Activated CD4-positive, alpha-beta T cell treated with anti-CD3 and anti-CD28 coated beads, Interleukin-2, amount 50 U/mL, for 48 hours (primary cell): ENCODE measurements at places on chromosomes 3 and 15.

DNA sequence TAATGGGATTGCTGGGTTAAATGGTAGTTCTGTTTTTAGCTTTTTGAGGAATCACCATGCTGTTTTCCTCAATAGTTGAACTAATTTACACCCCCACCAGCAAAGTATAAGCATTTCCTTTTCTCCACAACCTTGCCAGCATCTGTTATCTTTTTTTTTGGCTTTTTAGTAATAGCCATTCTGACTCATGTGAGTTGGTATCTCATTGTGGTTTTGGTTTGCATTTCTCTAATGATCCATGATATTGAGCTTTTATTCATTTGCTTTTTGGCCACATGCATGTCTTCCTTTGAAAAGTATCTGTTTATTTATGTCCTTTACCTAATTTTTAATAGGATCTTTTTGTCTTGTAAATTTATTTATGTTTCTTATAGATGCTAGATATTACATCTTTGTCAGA lies 288.2 kb downstream of the EPHA6 start:
- DNase-seq, result no peak

DNA sequence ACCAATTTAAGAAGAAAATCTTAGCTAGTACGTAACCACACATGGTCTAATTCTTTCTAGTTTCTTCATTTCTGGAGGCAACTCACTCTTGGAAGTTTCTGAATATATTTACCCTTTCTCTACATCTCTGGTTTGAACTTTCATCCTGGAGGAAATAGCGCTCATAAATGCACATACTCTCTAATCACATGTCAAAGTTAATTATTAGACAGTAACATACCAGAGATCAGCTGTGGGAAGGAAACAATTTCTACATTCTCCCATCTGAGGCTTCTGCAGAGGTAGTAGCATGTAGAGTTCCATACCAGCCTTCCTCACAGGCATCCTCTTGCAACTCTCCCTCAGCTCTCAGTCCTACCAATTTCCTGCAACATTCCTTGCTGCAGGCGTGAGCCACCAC lies 132.5 kb downstream of the RBPMS2 start:
- DNase-seq, result no peak

DNA sequence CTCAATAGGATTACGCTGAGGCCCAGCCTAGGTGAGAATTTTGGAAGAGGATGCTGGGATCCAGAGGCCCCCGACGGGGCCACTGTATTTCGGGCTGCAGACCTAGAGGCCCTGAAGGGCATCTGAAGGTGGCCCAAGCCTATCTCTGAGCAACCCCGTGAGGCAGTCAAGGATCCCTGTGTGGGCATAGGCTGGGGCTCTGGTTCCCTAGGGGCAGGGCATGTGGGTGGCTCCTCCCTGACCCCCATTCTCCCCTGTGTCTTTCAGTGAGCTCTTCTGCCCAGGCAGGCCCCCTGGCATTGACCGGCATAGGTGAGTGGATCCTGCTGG lies 216.0 kb downstream of the SNRPN start:
- DNase-seq, result no peak

GRCh38 chr15:73781038-73781925 lies 28.1 kb upstream of the INSYN1 start:
- DNase-seq, result peak; percentile 3

DNA sequence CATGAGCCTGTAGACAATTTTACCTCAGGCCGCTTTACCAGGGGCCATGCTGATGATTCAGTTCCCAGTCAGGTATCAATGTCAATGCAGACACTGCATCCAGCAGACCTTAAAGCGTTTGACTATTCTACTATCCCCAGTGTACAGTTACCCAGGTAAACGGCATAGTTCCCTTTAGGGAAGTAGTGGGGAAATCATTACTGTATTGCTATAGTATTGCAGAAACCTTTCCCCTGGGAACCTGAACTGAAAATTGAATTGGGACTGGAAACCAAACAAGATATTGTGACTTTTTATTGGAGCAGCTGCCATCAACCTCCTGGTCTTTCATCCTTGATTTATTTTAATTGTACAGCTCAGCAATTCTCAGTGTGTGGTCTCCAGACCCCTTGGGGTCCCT lies 6.6 kb upstream of the INAFM2 start:
- DNase-seq, result no peak

- DNase-seq, result no peak
These were observed 28.1 kb downstream of the CCRL2 start for GRCh38 chr3:46435081-46435726.

DNA sequence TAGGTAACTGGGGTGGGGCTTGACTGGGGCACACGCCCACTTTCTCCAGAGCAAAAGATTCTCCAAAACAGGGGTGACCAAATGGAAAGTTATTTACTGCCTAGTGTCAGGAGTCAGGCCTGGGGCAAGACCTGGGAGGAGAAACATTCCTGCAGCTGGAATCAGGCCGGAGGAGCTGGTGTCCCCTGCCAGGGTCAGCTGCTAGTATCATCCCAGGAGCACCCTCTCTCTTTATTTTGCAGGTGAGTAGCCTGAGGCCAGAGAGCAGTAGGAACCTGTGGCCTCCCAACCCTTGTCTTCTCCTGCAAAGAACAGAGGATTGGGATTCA lies 32.9 kb downstream of the DNAJB8 start:
- DNase-seq, result no peak

GRCh38 chr15:20348900-20349773 lies 192.5 kb downstream of the GOLGA6L6 start:
- no peak for DNase-seq

DNA sequence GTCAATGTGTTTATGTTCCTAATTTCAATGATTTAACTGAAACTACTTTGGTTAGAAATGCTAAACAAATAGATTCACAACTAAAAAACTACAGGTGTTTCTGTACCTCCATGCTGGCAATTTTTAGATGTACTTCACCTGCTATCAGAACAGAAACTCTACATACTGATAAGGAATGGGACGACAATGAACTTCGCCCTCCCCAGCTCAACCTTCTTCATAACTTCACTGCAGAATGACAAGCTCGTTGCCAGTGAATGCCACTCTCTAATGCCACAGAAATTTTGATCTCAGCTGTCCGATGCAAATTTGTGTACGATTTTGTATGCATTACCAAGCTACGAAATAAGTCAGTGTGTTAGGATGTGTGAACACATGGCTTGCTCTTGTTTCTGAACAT lies 133.4 kb downstream of the FOXP1 start:
- no peak for DNase-seq

GRCh38 chr15:78301828-78302227 lies 2.4 kb upstream of the SKIC8 start:
- DNase-seq, result no peak

DNA sequence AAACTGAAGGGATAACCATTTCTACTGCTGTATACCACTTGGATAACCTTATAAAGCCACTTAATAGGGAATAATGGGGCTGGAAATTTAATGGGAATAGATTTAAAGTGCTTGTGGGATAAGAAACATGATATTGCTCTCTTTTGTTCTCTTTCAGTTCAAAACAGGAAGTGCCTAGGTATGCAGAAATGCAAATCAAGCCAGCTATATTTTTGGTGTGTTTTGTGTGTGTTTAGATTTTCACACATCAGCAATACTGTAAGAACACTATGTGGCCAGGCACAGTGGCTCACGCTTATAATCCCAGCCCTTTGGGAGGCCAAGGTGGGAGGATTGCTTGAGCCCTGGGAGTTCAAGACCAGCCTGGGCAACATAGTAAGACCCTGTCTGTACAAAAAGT lies 442.3 kb upstream of the TPRG1 start:
- no peak for DNase-seq

DNA sequence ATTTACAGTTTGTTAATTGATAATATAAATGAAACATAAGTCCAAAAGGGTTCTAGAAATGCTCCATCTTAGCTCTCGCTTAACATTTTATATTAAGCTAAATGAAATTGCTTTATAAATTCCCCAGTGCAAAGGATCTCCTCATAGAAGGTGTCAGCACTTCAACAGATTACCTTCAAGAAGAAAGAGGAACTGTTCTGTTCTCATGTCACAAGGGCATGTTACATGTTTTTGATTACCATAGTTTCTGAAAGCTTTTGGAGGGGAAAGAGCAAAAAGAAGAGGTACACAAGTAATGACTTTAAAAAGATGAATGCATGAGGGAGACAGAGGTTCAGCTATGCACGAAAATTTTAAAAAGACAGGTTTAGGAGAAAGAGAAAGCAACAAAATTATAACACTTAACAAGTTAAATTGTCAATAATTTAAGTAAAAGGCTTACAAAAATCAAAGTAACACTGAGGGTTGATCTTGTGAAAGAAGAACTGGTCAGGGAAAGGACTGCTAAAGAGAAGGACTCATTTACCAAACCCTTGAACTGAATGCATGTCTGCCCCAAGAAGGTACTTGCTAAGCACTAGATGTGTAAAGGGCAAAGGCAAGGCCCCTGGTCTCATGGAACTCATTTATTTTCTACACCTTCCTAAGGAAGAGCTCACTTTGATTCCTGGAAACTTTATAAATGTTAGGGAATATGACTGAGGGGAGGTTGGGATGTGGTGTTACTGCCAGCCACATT lies 45.1 kb downstream of the CCDC191 start:
- no peak for DNase-seq

DNA sequence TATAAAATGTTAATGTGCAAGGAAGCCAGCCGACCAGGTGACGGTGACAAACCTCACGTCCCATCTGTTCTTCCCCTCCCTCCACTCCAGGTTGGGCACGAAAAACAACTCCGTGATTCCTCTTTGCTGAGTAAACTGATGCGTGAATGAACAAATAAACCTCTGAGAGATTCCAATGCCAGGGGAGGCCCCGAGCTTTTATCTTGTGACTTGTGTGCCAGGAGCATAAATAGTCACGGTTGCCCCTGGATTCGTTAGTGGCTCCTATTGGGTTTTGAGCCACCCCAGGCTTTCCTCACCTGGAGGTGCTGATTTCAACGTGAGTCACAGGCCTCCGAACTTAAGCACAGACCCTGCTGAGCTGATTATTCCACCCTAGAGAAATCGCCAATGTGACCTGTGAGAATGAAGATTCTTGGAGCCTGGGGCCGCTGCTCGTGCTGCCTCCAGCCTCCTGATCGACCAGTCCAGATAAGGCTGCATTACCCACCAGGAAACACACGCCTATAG lies 119.2 kb downstream of the SHQ1 start:
- no peak for DNase-seq

- DNase-seq, result no peak
These were observed 25.5 kb upstream of the NUDT16 start for GRCh38 chr3:131356006-131356595.

GRCh38 chr15:39631357-39631756 lies 50.5 kb downstream of the THBS1 start:
- DNase-seq, result no peak

DNA sequence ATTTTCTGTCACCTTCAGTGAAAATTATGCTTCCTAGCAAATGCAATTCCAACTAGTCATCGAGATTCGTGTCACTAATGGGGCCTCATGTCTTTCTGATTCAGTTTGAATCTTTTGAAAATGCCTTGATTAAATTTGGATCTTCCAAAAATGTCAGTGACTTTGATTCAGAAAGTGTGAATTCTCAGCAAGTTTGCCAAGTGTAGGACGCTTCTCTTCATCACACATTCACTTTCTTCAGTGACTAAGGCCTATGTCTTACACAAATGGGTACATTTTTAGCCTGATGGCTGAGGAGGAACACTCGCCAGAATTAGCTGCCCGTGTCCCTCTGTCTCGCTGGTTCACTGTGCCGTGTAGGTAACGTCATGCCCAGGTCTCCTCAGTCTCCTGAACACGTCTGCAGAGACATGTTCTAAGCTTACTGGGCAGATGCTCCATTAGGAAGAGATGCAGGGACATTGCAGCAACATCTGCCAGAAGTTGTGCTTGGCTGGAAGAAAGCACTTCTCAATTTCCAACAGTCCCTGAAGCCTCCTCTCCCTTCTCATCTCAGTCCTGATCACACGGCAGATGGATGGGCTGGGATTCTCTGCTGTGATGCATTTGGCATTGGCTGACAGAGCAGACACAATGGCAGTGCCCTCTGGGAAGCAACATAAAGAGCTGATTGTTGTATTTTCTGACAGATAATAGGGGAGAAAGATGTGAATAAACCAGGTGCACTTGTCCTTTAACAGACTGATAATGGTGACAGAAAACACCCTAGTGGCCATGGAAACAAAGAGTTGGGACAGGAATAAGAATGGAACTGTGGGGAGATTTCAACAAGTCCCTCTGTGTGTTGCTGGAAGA lies 29.1 kb upstream of the LYZL4 start:
- DNase-seq, result no peak

DNA sequence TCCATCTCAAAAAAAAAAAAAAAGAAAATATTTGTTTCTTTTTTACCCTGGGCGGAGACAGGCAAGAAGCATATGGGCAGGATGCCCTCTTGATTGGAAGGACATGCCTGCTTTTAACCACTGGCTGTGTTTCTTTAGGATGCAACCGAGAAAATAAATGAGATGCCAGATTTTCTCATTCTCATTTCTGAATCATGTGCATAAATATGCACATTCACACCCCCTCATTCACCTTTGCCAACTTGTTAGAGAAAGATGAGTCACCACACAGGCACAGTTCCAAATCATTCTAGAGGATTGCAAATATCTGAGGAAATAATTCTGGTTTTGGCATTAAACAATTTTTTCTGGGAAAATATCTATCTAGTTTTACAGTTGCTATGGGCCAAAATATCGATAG lies 3.3 kb downstream of the LIPH start:
- no peak for DNase-seq

DNA sequence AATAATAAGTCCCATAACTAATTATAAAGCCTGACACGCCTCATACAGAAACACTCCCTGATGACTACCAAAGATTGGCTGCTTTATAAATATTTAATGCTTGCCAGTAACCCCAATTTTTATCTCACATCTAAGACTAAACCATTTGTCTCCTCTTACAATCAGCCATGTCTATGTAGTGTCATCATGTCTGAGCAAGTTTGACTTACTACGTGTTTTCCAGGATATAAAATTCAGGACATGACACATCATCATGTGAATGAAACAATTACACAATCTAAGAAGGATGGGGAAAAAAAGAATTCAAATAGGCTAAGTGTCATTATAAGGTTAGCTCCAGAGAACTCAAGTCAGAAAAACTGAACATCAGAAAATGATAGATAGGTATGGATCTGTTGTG lies 208.7 kb downstream of the MECOM start:
- no peak for DNase-seq

DNA sequence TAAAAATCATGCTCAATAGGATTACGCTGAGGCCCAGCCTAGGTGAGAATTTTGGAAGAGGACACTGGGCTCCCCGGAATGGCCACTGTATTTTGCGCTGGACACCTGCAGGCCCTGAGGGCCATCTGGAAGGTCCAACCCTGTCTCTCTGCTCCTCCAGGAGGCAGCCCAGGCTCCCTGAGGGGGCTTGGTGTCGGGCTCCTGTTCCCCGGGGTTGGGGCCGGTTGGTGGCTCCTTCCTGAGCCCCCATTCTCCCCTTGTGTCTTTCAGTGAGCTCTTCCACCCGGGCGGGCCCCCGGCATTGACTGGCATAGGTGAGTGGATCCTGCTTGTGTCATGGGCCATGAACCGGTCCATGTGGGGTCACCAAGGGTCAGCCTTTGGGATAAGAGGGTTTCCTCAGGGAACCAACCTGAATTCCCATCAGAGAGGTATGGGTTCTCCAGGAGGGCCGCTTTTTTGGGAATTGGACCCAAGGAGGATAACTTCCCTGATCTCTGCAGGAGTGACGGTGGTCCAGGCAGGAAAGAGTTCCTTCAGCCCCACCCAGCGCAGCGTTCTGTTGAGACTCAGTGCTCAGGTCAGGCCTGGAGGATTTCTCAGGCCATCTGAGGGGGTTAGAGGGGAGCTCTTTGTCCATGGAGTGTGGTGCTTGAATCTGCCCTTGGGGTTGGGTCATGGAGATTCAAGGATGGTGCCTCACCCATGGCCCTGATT lies 187.8 kb downstream of the UBE3A start:
- no peak for DNase-seq
